Aorta (tissue), 5 donors: ENCODE measurements at places on chromosomes 11 and 22.
A peak's percentile ranks its signal among the peaks of the same experiment; 100 is the strongest.

DNA sequence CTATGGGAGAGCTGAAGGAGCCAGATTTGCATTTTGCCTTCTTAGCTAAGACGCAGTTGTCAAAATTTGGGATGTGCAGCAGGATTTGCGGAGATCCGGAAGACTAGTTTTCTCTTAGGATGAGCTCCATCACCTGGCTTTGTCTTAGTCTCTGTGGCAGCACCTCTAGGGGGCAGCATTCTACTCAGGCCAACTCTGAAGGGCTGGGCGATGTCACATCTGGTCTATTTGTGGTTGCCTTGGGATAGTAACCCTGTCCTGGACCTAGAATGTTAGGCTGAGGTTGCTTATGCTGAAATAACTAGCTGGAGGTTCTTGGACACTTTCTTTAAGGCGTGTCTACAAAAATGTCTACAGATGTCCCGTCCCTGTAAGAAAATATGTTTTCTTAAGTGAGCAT, 116.2 kb downstream of the FAT3 start:
- DNase-seq: no peak

GRCh38 chr22:46416891-46417580, 81.5 kb downstream of the TRMU start:
- no peak for DNase-seq

DNA sequence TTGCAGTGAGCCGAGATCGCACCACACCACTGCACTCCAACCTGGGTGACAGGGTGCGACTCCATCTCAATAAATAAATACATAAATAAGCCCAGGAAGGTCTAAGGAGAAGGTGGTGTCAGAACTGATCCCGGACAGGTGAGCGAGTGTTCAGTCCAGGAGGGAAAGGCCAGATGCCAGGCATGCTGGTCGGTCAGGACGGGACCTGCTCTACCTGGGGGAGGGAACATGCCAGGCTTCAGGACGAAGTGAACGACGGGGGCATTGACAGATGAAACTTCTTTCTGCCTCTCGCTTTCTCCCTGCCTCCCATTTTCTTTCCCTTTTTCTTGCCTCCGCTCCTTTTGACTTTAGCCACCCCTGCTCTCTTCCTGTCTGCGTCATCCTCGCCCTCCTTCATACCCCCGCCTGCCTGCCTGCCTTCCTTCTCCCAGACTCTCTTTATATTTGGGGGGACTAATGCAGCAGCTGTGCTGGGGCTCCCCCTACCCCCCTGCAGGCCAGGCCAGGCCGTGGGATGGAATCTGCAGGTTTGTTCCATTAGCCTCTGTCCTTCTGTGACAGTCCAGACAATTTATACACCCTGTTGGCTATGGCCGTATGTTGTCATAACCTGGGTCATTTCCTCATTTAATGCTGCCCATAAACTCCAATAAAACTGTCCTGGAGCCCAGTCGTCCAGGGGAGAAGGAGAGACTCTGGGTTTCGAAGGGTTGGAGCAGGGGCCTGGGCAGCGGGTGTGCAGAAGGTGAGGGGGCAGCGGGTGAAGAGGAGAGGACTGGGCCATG, 209.2 kb upstream of the TBCEL start:
- no peak for DNase-seq

DNA sequence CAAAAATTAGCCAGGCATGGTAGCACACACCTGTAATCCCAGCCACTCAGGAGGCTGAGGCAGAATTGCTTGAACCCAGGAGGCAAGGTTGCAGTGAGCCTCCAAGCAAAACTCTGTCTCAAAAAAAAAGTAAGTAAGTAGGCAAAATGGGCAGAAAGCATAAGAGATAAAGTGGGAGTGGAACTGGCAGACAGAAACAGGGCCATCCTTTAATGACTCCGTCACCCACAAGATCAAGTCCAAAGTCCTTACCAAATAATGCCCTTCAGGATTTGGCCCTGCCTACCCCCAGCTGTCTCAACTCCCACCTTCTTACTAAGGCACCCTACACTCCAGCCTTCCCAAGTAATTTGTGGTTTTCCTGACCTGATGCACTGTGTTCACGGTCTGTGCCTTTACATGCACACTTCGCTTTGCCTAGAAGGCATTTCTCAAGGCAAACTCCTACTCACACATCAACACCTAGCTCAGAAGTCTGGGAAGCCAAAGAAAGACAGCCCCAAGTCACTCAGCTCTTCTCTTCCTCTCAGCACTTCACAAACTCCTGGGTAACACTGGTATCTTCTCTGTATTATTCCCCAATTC, 6.1 kb downstream of the MAPK1 start:
- no peak for DNase-seq

- no peak for DNase-seq
Measured at GRCh38 chr22:26646158-26646557, 11.2 kb upstream of the MIAT start.

DNA sequence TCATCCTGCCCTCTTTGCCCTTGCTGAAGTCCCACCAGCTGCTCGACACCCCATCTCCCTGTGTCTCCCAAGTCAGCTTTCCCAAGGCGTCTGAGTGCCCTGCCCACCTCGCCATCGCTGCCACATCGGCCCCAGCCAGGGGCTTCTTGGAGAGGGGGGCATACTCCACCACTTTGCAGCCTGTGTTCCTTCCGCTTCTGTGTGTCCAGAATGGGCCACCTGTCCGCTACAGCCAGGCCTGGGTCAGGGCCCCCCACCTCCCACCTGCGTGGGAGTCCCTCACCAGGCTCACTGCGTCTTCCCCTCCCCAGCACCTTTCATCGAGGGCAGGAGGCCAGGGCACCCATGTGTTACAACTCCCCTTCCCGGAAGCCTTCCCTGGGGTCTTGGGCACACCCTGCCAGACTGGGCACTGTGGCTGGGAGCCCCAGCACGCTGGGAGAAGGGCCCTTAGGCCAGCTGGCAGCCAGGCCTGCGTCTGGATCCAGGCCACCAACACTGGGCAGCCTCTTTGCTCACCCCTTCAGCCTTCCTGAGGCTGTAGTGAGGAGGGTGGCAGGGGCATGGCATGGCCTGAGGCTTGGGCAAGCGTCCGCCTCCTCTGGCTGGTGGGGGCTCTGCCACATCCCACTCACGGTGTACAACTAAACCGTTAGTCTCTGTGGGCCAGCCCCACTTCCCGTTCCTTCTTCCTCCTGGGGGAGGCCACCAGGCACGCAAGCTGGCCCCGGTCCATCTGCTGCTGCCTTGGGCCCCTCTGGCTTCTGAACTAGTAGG, 13.4 kb downstream of the CPT1A start:
- no peak for DNase-seq

DNA sequence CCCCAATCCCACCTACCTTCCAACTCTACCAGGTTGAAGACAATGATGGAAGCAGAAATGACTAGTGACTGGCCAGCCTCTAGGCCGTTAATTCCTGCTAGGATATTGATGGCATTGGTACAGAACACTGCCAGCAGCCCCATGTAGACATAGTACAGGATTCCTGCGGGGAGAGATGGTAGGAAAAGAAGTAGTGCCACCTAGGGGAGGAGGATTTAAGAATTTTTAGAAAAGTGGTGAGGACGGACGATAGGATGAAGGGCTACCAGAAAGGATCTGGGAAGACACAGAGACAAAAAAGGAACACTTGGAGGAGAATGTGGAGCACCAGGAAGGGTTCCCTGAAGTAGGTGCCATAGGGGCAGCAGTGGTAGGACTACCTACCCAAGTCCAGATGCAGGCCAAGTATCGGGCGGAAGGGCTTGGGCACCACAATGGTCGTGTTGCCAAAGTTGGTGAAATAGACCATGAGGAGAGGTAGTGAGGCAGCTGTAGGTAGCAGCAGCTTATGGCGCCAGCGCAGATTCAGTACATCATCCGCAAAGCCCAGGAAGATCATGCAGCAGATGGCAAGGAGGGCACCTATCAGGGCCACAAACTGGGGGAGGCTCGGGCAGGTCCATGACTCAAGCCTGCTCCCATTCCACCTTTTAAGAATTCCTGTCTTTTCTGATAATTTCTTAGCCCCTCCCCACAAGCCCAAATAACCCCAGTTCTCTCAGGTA, 1.2 kb downstream of the DPAGT1 start:
- DNase-seq: no peak

DNA sequence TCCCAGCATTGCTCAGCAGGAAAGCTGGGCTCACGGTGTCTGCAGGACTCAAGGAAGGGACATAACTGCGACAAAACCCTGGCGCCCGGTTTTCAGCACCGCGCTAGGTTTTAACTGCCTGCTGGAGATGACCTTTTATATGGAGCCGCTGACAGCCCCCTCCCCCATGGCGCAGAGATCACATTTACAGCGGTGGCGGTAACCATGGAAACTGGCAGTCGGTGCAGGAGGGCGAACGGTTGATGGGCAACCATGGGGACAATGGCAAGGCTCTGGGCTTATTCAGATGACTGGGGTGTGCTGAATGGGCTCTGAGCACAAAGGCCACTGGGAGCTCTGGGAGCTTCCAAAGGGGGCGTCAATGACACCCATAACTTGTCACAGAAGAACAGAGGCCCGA, 37.2 kb downstream of the CELSR1 start:
- DNase-seq: no peak

DNA sequence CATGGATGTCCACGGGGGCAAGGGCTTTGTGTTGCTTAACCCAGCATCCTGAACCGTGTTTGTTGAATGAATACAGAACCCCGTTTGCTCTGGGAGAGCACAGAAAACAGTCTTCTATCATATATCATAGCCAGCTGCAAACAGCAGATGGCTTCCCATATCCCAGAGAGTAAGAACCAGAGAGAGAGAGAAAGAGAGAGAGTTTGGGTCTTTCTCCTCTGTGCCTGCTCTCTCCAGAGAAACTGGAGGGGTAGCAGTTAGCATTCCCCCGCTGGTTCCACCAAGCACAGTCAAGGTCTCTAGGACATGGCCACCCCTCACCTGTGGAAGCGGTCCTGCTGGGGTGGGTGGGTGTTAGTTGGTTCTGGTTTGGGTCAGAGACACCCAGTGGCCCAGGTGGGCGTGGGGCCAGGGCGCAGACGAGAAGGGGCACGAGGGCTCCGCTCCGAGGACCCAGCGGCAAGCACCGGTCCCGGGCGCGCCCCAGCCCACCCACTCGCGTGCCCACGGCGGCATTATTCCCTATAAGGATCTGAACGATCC, 440 bp upstream of the TIMP3 start:
- peak; percentile 87 for DNase-seq

- peak; percentile 92 for DNase-seq
Measured at GRCh38 chr22:38218661-38219622, 17.1 kb downstream of the MAFF start.

GRCh38 chr11:122727101-122727929, 71.8 kb downstream of the UBASH3B start:
- DNase-seq: no peak

GRCh38 chr11:132669949-132670348, 862.4 kb downstream of the OPCML start:
- DNase-seq: no peak

DNA sequence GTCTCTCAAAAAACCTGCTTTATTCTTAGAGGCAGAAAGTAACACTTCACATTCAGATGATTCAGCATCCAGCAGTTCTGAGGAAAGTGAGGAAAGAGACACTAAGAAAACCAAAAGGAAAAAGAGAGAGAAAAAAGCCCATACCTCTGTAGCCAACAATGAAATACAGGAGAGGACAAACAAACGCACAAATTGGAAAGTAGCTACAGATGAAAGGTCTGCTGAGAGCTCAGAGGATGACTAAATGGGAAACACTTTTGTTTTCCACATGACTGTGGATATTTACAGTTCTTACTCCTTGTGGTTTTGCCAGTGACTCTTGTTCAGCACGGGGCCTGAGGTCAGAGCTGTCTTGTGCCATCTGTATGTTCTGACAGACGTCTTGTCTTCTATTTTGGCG, 3.8 kb downstream of the TIMM8B start:
- DNase-seq: no peak
